ENCODE measurements at places on chromosomes 7 and 10. TPM values are rescaled to one million over a fixed set of nuclear protein-coding genes. Genes with fewer than 3 reads are reported as not detected.

TACC2 gene
- total RNA-seq: 79.2 TPM

OR6B1 gene
- total RNA-seq: not detected

OR2A12 gene
- total RNA-seq: not detected

ANKRD1 gene
- 40.5 TPM for total RNA-seq

SPDYE1 gene
- total RNA-seq: not detected

SLIT1 gene
- total RNA-seq: 0.04 TPM

CYP2E1 gene
- total RNA-seq: 0.25 TPM

ZNF853 gene
- 2.0 TPM for total RNA-seq

OR9A2 gene
- total RNA-seq: not detected

SFRP4 gene
- total RNA-seq: 5.0 TPM

NPFFR1 gene
- not detected for total RNA-seq

AKR1C8 gene
- total RNA-seq: not detected

PPP1R17 gene
- not detected for total RNA-seq

BZW2 gene
- total RNA-seq: 96.8 TPM

ASB13 gene
- 25.7 TPM for total RNA-seq

TEX47 gene
- not detected for total RNA-seq

METTL27 gene
- 10.8 TPM for total RNA-seq

SEMA3C gene
- 86.4 TPM for total RNA-seq

PTN gene
- not detected for total RNA-seq

RAPGEF5 gene
- 0.16 TPM for total RNA-seq

SNCG gene
- total RNA-seq: 9.9 TPM

LHFPL3 gene
- not detected for total RNA-seq

CHN2 gene
- 0.35 TPM for total RNA-seq
